ENCODE measurements at places on chromosomes 11 and 22.
A peak's percentile ranks its signal among the peaks of the same experiment; 100 is the strongest.

- no peak for DNase-seq
Observed at GRCh38 chr11:41713030-41713429, 253.6 kb upstream of the LRRC4C start.

DNA sequence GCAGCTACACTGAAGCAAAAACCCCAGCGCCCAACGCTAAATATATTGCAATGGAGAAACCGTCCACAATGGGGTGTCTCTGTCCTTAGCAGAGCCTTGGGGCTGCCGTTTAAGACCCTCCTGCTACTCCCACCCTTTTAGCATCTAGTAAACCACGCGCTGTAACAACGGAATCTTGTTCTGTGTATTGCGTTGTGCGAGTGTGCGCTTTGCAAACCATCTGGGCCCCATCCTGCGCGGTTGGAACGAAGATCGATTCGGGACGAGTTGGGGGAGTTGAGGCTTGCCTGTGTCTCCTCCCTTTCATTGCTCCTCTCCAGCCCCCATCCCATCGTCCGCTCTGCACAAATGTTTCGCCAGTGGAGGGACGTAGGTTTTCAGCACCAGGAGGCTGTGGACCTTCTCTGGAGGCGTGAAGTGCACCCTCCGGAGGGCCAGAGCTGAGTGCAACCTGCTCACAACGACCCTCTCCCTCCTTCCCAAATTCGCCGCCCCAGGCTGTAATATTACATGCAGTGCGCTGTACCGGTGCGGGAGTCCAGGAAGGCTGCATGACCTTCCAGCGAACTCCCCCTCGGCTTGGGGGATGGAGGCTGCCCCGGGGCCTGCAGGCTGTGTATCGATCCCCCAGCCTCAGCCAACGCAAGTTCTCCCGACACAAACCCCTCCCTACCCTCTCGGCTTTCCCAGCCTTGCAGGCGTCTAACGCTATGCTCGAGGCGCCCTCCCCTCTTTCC lies 1.6 kb upstream of the KMT2A start:
- peak; percentile 48 for DNase-seq

DNA sequence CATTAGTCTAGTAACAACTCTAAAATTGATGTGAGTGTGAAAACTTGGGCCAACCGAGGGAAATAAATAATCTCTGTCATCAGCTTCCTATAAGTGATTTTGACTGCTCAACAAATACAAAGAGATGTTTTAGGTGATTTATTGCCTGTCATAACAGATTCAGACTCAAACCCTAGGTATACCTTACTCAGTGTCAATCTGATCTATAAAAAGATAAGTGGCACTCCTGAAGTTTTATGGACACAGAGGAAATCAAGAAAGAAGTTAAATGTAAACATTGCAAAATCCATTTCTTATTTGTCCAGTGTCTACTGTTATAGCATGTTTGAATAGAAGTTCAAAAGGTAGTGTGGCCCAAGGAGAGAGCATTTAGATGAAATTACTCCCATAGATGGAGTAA lies 30.4 kb upstream of the TYR start:
- no peak for DNase-seq

- no peak for DNase-seq
Observed at GRCh38 chr11:62988276-62988675, 3.5 kb upstream of the SLC22A6 start.

- DNase-seq: no peak
Observed at GRCh38 chr11:69106031-69106811, 49.5 kb upstream of the SMIM38 start.

GRCh38 chr11:93765551-93765950 lies 18.5 kb upstream of the MED17 start:
- no peak for DNase-seq

DNA sequence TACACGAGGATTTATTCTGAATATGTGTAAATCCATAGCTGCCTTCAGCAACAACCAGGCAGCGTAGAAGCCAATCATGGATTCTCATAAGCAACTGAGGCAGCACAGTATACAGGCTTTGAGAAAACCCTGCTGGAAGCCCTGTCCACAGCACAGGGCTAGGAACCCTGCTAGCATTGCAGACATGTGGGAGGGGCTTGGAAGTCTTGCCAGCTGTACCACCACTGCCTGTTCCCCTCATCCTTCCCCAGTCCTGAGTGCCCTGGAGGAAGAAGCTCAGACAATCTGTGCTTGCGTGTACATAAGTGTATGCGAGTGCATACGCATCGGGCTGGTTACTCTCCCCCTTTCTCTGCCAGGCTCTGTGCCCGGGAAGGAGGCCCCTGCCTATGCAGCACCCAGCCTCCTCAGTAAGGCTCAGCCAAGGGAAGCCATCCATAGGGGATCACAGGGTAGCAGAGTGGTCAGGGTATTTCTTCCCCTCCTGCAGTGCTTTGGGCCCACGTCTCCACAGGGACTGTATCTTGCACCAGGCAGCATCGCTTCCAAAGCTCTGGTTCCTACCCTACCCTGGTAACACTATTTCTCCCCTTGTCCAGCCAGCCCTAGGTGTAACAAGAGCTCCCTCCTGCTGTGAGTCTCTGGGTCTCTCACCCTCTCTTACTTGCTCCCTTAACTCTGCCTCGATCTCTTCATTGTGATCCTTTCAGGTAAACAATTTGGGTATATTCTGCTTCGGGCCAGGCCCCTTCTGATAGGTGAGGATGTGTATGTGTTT lies 90.5 kb downstream of the GALNT18 start:
- DNase-seq: no peak

DNA sequence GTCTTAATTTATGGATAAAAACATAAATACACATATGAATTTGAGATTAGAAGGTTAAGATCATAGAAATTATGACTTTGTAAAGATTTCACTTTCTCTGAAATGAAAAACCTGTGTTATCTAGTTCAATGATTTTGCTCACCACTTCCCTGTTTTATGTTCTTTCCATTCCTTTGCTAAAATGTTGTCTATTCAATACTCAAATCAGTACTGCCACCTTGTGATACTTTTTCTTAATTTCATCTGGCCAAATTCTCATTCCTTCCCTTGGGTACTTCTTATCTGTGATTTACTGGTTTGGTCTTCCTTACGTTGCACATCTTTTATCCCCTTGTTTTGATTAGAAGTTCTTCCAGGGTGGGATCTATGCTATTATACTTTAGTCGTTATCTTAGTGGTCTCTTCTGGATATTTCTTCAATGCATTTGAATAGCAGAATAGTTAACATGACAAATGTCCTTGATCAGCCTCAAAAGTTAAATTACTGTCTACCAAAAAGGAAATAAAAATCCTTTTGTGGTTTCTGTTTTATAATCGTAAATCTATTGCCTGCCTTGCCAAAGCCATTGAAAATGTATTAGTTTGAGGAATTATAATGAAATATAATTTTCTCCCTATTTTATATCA lies 197.0 kb downstream of the PGR start:
- peak; percentile 63 for DNase-seq

GRCh38 chr11:74007691-74008372 lies 1.1 kb downstream of the UCP3 start:
- DNase-seq: no peak

DNA sequence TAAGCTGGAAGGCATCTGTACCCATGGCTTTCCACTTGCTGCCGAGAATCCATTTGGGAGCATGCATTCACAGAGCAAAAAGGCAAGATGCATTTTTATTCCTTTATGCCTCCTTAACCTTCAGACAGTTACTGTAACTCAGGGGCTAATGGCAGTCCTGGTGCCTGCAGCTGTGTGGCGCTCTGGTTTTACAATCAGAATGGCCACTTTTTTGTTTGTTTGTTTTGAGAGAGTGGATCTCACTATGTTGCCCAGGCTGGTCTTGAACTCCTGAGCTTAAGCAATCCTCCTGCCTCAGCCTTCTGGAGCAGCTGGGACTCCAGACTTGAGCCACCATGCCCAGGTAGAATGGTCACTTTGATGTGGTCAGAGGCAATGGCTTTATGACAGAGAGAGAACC lies 101.8 kb downstream of the NAV2 start:
- DNase-seq: no peak

- DNase-seq: no peak
Observed at GRCh38 chr11:30045921-30046577, 29.2 kb upstream of the KCNA4 start.

GRCh38 chr11:27926981-27927481 lies 180.9 kb downstream of the KIF18A start:
- peak; percentile 60 for DNase-seq

- peak; percentile 35 for DNase-seq
Observed at GRCh38 chr11:134119094-134119493, 50.2 kb downstream of the JAM3 start.

GRCh38 chr22:23696326-23696851 lies 5.6 kb downstream of the RGL4 start:
- peak; percentile 70 for DNase-seq
